ENCODE measurements at places on chromosomes 3 and 15.

- no peak overlapping the region for H3K4me3 ChIP-seq
- no peaks in the 10 kb centered on the region for H3K36me3 ChIP-seq
- no peak overlapping the region for H3K27ac ChIP-seq
- H3K4me1 ChIP-seq: no peaks in the 10 kb centered on the region
These were observed 136.1 kb upstream of the LMCD1 start for GRCh38 chr3:8365541-8365940.

DNA sequence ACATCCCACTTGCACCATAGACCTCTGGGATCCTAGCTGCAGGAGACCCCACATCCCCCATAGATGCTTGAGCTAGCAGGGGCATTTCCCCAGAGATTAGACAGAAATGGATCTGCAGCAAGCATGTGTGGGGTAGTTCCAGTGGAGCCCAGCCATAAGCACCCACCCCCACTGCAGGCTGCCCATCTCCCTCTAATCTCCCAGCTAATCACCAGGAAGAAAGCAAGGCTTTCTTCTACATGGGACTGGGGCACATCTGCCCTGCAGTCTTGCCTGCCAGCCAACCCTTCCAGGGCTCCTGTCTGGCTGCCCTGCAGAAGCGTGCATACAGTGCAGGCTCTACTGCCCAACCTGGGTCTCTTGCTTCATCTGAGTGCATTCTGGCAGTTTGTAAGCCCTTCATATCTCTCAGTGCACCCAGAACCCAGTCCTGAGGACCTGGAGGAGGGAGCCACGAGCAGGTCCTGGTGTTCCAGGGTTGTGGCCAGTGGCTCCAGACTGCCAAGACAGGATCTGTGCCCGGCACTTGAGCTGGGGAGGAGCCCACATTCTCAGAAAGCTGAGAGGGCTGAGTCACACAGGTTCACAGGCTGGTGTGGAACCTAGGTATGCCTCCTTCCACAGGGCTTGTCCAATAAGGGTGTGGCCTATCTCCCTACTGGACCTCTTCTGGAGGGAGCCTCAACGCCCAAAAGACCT, 49.9 kb upstream of the IGSF11 start:
- no peak overlapping the region for H3K27ac ChIP-seq
- no peaks in the 10 kb centered on the region for H3K27me3 ChIP-seq
- DNase-seq: no peak
- H3K4me3 ChIP-seq: no peak overlapping the region
- no peaks in the 10 kb centered on the region for H3K4me1 ChIP-seq

DNA sequence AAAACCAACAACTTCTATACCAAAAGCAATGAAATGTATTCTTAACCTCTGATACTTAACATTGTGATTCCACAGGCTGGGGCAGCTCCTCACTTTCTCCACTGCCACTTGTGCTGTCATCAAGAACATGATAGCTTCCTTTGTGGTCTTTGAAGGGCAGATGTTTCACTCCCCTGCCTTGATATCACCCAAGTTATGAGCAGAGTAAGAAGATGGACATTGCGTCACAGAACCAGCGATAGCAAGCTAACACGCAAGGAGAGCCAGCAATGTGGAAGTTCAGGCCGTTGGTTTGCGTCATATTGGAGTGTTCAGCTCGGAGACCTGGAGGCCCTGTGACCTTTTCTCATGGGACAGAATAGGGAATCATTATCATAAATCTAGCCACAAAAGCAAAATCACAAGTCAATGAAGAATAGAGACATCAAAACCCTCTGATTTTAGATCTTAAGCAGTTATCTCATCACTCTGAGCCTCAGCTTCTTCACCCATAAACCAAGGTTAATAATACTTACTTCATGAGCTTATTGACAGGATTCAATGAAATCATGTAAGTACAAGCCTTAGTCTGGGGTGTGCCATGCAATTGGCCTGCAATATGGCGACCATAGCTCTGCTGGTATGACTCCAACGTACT, 183.8 kb upstream of the THBS1 start:
- no peak for DNase-seq
- no peaks in the 10 kb centered on the region for H3K36me3 ChIP-seq
- no peaks in the 10 kb centered on the region for H3K4me1 ChIP-seq
- H3K27ac ChIP-seq: no peak overlapping the region
- no peak overlapping the region for H3K4me3 ChIP-seq

- DNase-seq: no peak
- H3K36me3 ChIP-seq: no peaks in the 10 kb centered on the region
- no peak overlapping the region for H3K4me3 ChIP-seq
- no peak overlapping the region for H3K27ac ChIP-seq
- H3K4me1 ChIP-seq: peaks cover 4% of the 10 kb centered on the region
- H3K27me3 ChIP-seq: peaks cover 4% of the 10 kb centered on the region
These were observed 25.9 kb upstream of the UBE2E1 start for GRCh38 chr3:23779841-23780240.

- H3K27me3 ChIP-seq: no peaks in the 10 kb centered on the region
- H3K27ac ChIP-seq: peak overlapping the region; percentile 12
- no peak overlapping the region for H3K4me3 ChIP-seq
These were observed 47.0 kb upstream of the ACKR4 start for GRCh38 chr3:132549890-132550578.

DNA sequence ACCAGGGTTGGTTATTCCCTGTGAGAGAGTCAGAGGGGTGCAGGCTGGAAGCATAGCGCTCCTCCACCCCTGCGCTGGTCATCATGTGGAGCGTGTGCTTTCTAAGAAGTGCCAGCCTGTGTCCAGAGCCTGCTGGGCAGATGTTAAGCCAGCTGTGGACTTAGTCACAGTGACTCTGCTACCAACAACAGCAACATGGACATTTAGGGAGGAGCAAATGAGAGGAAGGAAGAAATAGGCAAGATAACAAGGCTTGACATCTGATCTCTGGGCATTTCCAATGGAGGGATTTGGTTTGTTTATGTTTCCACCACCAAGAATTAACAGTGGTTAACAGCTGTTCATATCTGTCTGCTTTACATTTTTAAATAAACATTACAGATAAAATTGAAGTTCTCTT, 36.4 kb upstream of the MYZAP start:
- no peaks in the 10 kb centered on the region for H3K36me3 ChIP-seq
- H3K4me3 ChIP-seq: no peak overlapping the region
- H3K27me3 ChIP-seq: no peaks in the 10 kb centered on the region
- no peak for DNase-seq
- H3K27ac ChIP-seq: no peak overlapping the region
- no peaks in the 10 kb centered on the region for H3K4me1 ChIP-seq

DNA sequence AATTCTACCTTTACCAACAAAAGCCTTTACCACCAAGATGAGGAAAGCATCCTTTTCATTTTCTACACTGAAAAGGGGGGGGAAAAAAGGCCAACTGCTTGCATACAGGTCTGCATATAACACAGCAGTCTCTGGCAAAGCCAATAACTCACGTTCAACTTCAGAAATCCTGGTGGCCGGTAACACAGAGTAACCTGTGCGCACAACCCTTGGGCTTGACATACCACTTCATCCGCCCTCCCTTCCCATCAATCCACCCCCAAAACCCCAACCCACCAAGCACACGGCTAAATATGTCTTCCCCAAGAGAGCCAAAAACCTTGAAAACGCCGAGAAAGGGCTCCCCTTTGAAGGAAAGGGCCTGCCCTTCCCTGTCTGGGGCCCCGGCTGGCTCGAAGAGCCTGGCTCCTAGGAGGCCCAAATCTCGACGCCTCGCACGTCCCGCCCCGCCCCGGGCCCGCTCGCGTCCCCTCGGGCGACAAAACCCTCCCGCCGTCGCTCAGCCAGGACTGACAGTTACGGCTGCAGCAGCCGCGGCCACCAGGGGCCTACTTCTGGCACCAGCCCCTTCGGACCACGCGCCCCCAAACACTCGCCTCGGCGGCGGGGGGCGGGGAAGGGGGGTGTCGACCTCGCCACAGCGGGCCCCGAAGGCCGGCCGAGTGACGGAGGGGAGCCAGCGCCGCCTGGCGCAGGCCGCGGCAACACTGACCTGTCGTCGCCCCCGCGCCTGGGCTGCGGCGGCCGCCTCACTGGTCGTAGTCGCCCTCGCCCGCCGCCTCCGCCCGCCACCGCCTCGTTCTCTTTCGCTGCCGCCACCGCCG, 835 bp downstream of the UBE3A start:
- no peaks in the 10 kb centered on the region for H3K27me3 ChIP-seq
- peak overlapping the region; percentile 99 for H3K4me3 ChIP-seq
- no peaks in the 10 kb centered on the region for H3K36me3 ChIP-seq
- H3K4me1 ChIP-seq: peaks cover 9% of the 10 kb centered on the region
- DNase-seq: peak; percentile 76

DNA sequence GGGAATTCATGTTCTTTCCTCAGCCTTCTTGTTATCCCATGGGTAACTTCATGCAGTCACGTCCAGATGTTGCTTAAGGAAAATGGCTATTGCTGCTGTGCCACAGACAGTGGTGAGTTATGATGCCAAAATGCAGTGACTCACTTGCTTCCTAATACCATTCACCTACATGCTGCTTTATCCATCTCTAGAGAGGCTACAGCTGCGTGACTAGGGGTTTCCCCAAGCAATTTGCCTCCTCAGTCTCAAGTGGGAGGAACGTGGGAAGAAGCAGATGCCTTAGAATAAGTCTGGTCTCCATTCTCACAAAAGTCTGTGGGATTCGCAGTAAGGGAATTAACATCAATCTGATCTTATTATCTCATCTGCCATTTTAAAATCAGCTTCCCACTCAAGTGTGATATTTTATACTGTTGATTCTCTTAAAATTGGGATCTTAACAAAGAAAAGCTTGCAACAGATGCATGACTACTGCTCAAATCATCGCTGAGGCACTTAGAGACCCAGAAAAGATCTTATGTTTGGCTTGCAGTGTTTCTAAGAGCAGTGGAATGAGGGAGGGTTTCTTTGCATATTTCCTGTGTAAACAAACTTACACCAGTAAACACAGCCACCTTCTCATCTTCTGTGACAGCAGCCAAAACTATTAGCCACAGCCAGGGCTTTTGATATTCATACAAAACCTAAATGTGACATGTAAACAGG, 62.0 kb upstream of the ACP3 start:
- H3K4me1 ChIP-seq: no peaks in the 10 kb centered on the region
- H3K27me3 ChIP-seq: no peaks in the 10 kb centered on the region
- no peak overlapping the region for H3K27ac ChIP-seq
- no peaks in the 10 kb centered on the region for H3K36me3 ChIP-seq

DNA sequence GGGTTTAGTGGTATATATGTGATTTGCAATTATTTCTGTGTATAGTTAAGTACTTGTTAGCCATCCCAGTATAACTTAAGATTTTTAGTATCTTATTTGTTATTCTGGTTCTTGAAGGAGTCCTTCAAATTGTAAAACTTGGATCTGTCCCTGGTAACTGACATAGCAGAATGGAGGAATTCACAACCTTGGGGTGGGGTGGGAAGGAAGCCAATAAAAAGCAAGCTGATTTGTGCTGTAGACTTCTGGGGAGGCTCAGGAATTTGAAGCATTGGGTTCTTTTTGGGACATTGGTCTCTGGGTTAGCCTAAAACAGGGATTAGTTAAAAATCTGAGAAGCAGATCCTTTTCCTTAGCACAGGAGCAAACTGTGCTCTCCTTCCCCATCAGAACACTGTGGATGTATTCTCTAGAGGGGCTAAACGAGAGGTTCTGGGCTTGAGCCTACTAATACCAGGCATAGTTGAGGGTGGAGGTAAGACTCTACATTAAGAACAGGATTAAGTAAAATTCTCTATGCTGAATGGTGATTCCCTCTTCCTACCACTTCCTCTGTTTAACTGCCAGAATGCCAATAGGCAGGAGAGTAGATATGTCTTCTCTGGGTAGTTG, 42.2 kb downstream of the GMPS start:
- no peaks in the 10 kb centered on the region for H3K27me3 ChIP-seq
- peaks cover 8% of the 10 kb centered on the region for H3K4me1 ChIP-seq
- peak overlapping the region; percentile 35 for H3K27ac ChIP-seq
- DNase-seq: no peak
- H3K4me3 ChIP-seq: no peak overlapping the region

GRCh38 chr15:80803580-80804525, 24.7 kb downstream of the CEMIP start:
- no peak for DNase-seq
- no peak overlapping the region for H3K27ac ChIP-seq
- H3K36me3 ChIP-seq: no peaks in the 10 kb centered on the region
- no peaks in the 10 kb centered on the region for H3K4me1 ChIP-seq
- no peak overlapping the region for H3K4me3 ChIP-seq

GRCh38 chr15:39205506-39206371, 375.1 kb upstream of the THBS1 start:
- no peak for DNase-seq
- H3K27ac ChIP-seq: no peak overlapping the region
- no peaks in the 10 kb centered on the region for H3K36me3 ChIP-seq
- H3K4me1 ChIP-seq: no peaks in the 10 kb centered on the region
- H3K27me3 ChIP-seq: no peaks in the 10 kb centered on the region

- H3K36me3 ChIP-seq: no peaks in the 10 kb centered on the region
- no peak overlapping the region for H3K27ac ChIP-seq
- peaks cover 11% of the 10 kb centered on the region for H3K4me1 ChIP-seq
These were observed 129.7 kb upstream of the UBE2E1 start for GRCh38 chr3:23676093-23676492.

DNA sequence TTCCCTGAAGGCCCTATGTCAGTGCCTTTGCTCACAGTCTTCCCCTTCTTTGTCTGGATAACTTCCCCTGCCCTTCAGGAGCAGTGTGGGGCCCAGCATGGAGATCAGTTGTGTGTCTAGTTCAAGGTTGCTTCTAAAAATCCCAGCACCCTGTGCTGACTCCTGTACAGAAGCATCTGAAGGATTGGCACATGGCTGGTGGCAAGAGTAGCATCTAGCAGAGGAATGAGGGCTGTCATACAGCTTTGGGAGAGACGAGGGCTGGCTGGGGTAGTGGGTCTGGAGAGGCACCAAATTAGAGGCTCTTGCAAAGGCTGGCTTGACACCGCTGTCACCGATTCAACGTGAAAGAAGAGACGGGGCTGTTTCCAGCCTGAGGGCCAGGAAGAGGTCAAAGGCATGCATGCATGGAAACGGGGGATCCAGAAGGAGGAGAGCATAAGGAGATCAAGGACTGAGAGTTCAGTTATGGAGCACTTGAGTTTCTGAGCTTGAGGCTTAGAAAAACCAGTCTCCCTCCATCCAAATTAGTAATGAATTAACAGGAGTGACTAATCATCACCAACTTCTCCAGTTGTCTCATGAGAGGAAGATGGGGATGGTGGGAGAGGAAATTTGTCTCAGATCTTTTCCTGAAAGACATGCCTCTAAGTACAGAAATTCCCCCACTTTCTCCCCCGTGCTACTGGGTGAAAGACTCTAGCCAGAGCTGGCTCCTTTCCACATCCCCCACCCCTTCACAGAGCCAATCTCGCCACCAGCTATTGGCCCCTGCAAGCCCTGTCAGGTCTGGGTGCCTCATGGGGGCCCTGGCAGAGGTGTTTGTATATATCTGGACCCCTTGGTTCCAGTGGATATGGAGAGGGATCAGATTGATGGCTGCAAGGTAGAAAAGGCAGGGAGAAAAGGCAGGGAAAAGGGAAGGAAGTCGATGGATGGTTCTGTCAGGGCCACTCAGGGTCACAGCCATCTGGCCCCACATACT, 45.9 kb downstream of the SLCO2A1 start:
- H3K36me3 ChIP-seq: no peaks in the 10 kb centered on the region
- DNase-seq: no peak
- no peaks in the 10 kb centered on the region for H3K27me3 ChIP-seq
- H3K4me1 ChIP-seq: peaks cover 4% of the 10 kb centered on the region
- H3K4me3 ChIP-seq: no peak overlapping the region
- no peak overlapping the region for H3K27ac ChIP-seq

- H3K27me3 ChIP-seq: no peaks in the 10 kb centered on the region
- no peaks in the 10 kb centered on the region for H3K4me1 ChIP-seq
- no peak for DNase-seq
- H3K4me3 ChIP-seq: no peak overlapping the region
- H3K36me3 ChIP-seq: no peaks in the 10 kb centered on the region
These were observed 53.0 kb upstream of the HES1 start for GRCh38 chr3:194082743-194083636.

GRCh38 chr3:119468041-119468440, 722 bp upstream of the POGLUT1 start:
- H3K4me3 ChIP-seq: peak overlapping the region; percentile 83
- no peak for DNase-seq
- peaks cover 8% of the 10 kb centered on the region for H3K4me1 ChIP-seq
- H3K36me3 ChIP-seq: peaks cover 7% of the 10 kb centered on the region
- no peaks in the 10 kb centered on the region for H3K27me3 ChIP-seq
- H3K27ac ChIP-seq: no peak overlapping the region
